ENCODE measurements at places on chromosomes 3 and 15.

- no peak for DNase-seq
Observed at GRCh38 chr15:67103869-67104268, 38.5 kb downstream of the SMAD3 start.

DNA sequence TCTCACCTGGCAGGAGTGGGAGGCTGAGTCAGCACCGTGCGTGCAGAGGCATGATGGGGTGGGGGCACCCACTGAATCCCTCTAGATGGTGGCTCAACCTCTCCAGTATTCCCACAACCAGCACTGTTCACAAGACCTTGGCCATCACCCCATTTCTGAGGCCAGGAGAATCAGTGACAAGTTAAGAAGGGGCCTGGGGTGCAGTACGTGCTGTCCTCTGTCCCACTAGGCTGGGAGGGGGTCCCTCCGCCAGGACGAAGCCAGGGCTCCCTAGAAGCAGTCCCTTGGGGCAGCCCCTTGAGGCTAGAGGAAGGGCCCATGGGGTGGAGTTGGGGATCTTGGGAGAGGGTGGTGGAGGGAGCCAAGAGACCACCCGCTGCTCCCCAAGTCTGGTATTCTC is 4.8 kb downstream of the MYL3 start:
- no peak for DNase-seq

- peak; percentile 86 for DNase-seq
Observed at GRCh38 chr3:70982700-70983140, 600.8 kb downstream of the FOXP1 start.

DNA sequence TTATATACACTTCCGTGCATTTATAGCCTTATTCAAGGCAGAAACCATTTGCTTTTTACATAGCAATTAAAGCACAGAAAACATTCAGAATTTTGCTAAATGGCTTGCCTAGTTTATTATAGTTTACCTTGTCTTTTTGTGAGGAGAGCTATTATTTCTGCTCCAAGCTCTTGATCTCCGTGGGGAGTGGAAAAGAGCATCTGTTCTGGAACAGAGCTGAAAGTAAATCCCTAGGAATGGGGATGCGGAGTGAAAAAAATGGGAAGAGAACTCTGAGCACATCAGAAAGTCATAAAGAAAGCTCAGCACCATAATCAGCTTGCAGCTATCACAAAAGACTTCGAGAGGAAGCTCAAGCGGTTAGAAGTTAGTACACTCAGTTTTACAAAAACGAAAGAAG is 1006.7 kb downstream of the ROBO2 start:
- no peak for DNase-seq

GRCh38 chr3:110736332-110736731 is 335.3 kb upstream of the NECTIN3 start:
- no peak for DNase-seq

- DNase-seq, result no peak
Observed at GRCh38 chr3:12138044-12138443, 20.7 kb downstream of the TIMP4 start.

GRCh38 chr15:93899817-93900216 is 331.5 kb upstream of the MCTP2 start:
- no peak for DNase-seq

DNA sequence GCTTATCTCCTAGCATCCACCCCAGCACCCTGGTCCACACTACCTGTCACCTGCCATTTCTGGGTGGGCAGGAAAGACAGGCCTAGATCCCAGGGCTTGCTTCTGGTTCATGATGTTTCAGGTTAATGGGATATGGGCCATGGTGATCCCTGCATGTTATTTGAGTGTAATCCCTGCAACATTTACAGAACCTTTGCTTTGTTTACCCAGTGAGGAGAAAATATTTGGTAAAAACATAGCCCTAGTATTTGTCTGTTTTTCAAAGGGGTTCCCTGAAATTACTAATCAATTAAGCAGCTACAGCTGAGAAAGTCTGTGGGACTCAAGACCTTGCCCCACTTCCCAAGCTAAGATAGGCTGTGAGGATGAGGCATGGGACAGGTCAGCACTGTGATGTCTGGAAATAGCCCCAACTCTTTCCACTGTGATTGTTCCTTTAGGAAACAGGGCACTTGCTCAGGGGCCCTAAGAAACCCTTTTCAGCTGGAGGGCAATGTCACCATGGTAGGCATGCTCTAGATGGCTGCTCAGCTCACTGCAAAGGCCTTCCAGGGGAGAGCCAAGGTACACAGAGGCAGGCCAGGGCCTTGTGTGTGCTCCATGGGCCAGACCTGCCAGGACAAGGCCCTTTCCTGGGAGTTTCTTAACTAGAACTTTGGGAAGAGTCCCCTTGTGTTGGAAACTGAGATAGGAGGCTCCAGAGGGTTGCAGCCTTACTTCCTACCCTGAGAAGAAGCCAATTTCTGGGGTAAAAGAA is 11.1 kb downstream of the TRANK1 start:
- no peak for DNase-seq

GRCh38 chr3:160368804-160369203 is 30.2 kb downstream of the IFT80 start:
- no peak for DNase-seq

GRCh38 chr3:71987089-71987735 is 202.3 kb upstream of the PROK2 start:
- DNase-seq, result peak; percentile 6

DNA sequence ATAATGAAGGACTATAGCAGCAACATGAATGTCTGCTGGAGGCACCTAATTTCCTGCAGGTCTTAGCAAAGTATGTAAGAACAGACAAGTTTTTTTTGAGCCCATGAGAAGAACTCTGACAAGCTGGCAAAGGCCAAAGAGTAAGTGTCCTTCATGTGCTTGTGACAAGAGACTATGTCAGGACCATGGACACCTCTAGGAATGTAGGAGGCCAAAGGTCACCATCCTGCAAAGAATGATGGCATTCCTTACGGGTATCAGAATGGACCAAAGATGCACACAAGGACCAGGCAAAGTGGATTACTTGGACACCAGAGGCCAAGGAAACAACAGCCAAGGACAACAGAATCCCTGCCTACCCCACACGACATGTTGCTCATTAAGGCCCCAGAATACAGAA is 858.5 kb upstream of the CFAP20DC start:
- no peak for DNase-seq

DNA sequence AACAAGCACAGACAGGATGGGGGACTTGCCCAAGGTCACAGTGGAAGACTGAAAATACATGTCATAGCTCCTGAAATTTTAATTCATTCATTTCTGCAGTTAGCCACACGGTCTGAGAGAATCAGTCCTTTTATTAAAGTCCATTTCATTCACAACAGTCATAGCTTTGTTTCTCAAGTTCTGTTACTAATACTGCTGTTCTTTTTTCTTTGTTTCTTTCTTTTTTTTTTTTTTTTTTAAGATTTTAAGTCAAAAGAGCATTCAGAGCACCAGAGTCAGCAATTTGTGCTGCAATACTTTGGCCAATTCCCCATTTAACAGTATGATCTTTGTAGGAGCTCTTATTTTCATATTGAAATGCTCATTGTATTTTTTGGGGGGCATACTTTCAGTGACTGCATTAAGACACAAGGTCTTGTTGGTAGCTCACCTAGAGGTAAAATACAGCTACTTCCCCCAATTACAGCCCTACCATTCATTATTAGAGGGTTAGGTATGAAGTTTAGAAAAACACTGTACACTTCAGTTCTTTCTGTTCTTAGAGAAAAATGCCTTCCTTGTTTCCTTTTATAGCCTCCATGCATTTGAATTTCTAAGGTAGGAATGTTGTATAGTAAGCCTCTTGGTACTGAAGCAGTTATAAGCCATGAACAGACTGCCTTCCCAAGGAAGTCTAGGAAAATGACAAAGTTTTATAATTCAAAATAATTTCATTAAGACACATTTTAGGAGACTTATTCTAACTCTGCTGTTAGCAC is 9.6 kb downstream of the GALK2 start:
- DNase-seq, result no peak

- no peak for DNase-seq
Observed at GRCh38 chr3:57876632-57877031, 120.5 kb downstream of the SLMAP start.

GRCh38 chr3:17153209-17153608 is 268.5 kb downstream of the PLCL2 start:
- DNase-seq, result no peak

GRCh38 chr3:161126495-161126894 is 21.3 kb upstream of the B3GALNT1 start:
- no peak for DNase-seq

- DNase-seq, result no peak
Observed at GRCh38 chr15:67110361-67110781, 45.0 kb downstream of the SMAD3 start.

DNA sequence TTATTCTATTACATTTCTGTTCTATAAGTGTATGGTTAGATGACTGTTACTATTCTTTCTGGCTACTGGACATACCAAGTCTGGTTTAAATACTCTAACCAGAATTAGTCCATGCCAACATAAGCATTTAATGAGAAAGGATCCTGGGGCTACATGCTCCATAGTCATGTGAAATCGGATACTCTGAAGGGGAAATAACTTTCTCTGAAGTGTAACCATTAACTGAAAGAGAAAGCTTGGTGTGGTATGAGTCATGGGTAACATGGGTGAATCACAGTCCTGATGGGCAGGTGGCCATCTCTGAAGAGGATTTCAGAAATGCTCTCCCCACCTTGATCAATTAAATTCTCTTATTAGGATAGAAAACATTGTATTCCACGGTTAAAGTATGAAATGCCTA is 69.4 kb downstream of the FHIT start:
- peak; percentile 81 for DNase-seq

DNA sequence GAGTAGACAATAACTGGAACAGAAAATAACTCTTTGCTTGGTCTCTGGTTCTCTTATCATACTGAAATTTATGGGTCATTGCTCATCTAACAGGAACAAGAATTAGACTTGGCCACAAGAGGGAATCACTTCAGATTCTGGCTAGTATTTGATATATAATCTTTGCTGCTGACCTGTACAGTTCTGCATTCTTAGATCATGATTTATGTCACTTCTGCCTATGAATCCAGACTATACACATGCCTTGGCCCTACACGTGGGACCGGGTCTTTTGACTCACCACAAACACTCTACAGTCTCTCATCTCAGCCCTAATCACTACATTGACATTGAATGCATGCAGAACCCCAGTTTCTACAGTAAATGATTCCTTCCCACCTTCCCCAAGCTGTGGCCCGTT is 162.5 kb upstream of the SOX2 start:
- DNase-seq, result no peak

DNA sequence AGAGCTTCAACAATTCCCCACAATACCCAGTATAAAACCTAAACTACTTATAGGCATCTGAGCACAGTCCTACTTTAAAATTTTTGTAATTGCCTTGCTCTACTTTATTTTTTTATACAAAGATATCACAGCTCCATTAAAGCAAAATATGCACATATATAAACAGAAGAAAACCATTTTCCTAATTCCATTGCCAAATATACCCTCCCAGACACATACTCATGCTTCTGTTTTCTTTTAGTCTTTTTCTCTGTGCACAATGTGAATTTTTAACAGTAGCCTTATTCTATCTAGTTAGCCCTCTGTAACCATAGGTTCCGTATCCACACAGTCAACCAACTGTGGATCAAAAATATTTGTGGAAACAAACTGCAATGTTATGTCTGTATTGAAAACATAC is 260.5 kb downstream of the SCAPER start:
- DNase-seq, result no peak

DNA sequence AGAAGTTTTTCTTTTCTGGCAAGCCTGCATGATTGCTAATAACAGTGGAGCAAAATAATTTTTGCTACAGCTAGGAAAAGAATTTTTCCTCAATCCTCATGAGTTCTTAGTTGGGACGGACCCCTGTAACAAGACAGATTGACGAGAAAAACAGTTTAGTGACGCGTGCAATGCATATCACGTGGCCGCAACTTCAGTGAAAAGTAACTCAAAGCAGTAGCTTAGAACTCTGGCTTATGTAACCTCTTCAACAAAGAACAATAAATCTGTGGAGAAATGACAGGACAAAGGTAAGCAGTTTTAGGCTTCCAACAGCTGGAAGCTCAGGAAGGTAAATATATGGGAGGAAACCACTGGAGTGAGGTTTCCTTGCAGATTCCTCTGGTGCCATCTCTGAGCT is 19.7 kb downstream of the FAM107A start:
- no peak for DNase-seq
